ENCODE measurements at places on chromosomes 7 and 10. TPM values are rescaled to one million over a fixed set of nuclear protein-coding genes. Genes with fewer than 3 reads are reported as not detected.

DNA sequence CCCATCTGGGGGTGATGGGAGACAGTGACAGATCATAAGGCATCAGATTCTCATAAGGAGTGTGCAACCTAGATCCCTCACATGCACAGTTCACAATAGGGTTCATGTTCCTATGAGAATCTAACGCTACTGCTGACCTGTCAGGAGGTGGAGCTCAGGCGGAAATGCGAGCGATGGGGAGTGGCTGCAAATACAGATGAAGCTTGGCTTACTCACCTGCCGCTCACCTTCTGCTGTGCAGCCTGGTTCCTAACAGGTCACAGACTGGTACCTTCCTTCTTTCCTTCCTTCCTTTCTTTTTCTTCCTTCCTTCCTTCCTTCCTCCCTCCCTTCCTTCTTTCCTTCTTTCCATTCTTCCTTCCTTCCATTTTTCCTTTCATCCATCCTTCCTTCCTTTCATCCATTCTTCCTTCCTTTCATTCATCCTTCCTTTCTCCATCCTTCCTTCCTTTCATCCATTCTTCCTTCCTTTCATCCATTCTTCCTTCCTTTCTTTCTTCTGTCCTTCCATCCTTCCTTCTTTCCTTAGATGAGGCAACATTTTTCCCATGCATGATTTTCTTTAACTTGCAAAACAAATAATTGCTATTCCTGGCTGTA lies 370.0 kb upstream of the AUTS2 start:
- no peak for DNase-seq

Gene BTBD16
- not detected for total RNA-seq

- no peak for DNase-seq
Measured at GRCh38 chr7:38367301-38367890, 94.0 kb upstream of the TARP start.

GRCh38 chr7:4838626-4839334 lies 23.1 kb downstream of the PAPOLB start:
- no peak for DNase-seq
